ENCODE measurements at places on chromosomes 1 and 21.

- no peak for DNase-seq
These were observed at the start of gene AGO4 for GRCh38 chr1:35807614-35808449. TSS of gene AGO4 (plus strand) at chr1:35808016. CDS start at chr1:35808417, 401 bp downstream.

DNA sequence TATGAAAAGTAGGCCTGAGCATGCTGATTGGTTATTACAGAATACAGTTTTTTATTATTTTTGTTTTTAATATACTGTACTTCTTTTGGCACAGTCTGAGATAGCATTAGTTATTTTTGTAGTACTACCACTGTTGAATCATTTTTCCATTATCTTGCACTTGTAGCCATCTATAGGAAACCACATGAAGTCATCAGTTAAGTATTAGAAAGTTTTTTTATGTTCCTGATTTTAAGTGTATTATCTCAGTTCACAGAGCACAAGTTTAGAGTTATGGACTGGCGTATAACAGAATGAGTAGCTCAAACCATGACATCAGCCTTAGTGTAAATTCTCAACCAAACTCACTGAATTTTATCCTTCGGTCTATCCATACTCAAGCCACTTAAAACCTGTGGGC, 22.8 kb downstream of the DHX9 start:
- DNase-seq: no peak

DNA sequence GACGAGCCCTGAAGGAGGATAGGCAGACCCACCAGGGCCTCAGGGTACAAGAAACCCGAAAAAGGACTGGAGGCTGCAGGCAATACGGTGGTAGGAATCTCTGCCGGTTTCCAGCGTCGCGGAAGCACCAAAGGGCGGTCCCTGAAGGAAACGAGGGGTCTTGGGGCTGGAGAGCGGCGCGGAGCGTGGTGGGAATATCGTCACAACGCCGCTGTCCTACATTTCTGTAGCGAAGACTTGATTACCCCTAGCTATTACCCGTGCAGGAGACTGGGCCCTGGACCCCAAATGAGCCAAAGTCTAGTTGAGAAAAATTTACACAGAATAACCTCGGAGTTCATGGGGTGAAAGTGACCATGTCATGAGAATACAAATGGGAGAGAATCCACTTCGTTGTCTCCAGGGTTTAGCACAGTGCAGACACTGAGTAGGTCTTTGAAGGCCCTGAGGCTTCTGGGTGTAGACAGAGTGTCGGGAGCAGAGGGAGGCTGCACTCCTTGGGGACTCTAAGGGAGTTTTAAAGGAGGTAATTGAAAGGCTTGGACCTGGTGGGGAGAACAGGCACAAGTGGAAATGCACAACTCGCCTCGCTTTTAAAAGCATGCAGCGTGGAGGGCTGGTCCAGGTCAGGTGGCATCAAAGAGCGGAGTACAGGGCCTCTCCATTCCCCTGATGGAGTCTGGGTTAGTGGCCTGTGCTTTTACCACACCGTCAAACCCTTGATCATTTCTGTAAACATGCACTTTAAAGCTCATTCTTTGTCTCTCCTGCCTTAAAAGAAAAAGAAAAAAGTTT, 1.5 kb downstream of the ATP1A1 start:
- DNase-seq: peak; percentile 12

GRCh38 chr1:19466112-19466561, 19.2 kb downstream of the CAPZB start:
- DNase-seq: no peak

DNA sequence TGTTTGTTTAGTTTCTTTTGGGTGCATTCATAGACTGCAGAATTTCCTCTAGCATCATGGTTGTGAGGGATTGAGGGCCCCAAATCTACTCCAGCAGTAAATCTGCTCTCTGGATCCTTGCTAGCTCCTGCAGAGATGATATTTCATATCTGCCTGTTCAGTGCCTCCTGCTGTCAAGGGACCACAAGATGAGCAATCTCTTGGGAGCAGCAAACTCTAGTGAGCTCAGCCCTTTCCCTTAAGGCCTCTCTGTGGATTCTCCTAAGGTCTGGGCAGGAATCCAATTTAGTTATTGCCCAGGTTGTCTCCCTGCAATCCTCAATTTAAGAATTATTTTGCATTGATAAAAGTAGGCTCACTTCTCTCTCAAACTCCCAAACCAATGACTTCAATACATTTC, 76.9 kb downstream of the RGS18 start:
- DNase-seq: no peak

GRCh38 chr1:29793653-29794348, 557.5 kb downstream of the PTPRU start:
- no peak for DNase-seq

GRCh38 chr1:8915446-8915845, 30.2 kb upstream of the CA6 start:
- DNase-seq: no peak

- no peak for DNase-seq
These were observed 11.1 kb upstream of the MEF2D start for GRCh38 chr1:156511644-156512043.

- no peak for DNase-seq
These were observed 1967.4 kb downstream of the NCAM2 start for GRCh38 chr21:22965455-22966135.

DNA sequence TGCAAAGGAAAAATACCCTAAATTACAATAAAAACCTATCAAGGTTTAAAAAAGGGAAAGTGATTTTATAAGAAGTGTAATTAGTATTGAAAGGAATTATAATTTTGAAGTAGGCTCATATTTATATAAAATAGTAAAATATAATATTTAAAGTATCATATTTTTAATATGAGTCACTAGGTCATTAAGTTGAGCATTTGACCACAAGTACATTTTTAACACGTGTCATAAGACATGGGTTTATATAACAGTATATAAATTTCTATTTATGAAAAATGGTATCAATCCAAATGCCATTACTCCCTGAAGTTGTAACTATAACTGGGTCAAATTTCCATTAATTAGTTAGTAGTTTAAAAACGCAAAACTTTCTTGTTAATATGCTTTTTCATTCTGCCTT, 365.9 kb downstream of the COL11A1 start:
- DNase-seq: no peak

- DNase-seq: no peak
These were observed 34.7 kb downstream of the AGT start for GRCh38 chr1:230679192-230679591.

DNA sequence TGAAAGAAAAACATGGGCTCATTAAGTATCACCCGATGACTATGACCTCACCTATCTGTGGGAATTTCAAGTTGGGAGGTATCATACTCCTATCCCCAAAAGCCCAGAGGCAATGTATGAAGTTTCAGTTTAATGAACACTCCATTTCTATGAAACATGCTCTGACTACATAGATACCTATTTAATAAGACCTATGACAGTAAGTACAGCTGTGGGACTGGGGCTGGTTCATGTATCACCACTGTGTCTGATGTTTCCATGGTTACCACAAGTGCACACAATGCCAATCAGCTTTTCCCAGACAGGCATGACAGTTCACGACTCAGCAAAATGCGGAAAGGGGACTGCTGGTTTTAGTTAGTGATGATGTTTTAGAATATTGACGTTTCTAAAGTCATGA, 167.7 kb downstream of the SIPA1L2 start:
- DNase-seq: no peak

All from activated gamma-delta T cell treated with anti-CD3 and anti-CD28 coated beads, Interleukin-2, amount 50 U/mL, for 16 hours (primary cell).